Stimulated activated CD8-positive, alpha-beta memory T cell treated with anti-CD3 and anti-CD28 coated beads, Interleukin-7, amount 100 ng/mL, for 1 hour (primary cell): ENCODE measurements at places on chromosomes 7 and 10.

DNA sequence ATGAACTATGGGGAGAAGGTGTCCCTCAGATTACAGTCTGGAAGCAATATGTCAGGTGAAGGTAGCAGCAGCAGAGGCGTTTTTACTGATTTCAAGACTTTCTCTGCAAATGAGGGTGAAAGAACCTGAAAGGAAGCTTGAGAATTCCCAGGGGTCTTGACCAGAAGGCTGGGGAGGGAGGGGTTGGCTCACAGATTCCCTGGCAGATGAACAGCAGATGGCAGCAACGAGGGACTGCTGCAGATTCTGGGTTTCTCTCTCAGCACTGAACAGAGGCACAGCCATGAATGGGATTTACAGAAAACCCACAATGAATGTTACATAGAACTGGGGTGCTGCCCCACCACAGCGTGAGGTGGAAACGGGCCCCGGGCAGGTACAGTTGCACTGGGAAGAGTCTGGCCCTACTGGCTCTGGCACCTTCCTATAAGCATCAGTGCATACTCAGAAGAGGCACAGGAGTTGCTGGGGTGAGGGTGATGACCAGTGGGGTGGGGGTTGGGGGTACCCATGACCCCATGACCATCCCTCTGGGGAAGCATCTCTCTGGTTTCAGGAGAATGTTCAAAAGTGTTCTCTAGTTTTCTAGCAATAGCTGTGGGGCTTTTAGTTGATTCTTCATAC lies 317.8 kb downstream of the SH2D4B start:
- DNase-seq, result no peak

- DNase-seq, result no peak
These were observed 24.0 kb downstream of the HYCC1 start for GRCh38 chr7:22989643-22990587.

- no peak for DNase-seq
These were observed 211.6 kb upstream of the AGK start for GRCh38 chr7:141339603-141340002.

DNA sequence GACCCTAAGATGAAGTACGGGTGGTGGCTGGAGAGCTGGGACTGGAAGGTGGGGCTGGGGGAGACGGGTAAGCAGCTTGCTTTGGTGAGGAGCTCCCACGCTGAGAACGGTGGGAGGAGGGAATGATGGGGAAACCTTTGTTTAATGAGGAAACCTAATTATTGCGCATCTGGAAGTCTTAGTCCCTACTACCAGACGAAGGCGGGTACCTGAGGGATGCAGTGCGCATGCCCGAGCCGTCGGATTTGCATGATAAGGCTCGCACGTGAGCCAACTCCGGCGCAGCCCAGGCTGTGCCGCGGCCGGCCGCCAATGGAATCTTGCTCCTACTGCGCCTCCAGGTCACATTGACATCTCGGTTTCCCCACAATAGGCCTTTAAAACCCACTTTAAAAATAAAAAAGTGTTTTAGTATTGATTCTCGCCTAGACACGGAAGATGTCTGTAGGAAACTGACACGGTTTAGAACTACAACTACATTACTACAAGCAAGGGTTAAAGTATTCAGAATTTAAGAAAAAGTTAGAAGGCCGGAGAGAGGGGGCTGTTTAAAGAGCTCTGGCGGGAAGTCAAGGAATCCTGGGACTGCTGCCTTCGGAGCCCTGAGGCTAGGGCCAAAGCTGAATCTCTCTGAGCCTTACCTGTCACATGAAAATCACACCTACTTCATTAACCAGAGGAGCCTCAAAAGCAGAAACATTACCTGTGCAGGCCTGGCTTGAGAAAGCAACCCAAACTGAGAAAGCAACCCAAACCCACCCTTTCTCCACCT lies 12.1 kb upstream of the DLX6 start:
- DNase-seq, result no peak

- no peak for DNase-seq
These were observed 37.0 kb upstream of the GOT1 start for GRCh38 chr10:99467236-99467999.
